ENCODE measurements at places on chromosomes 6 and 20. TPM values are rescaled to one million over a fixed set of nuclear protein-coding genes. Genes with fewer than 3 reads are reported as not detected.

Gene NR2E1
- not detected for total RNA-seq

Gene CNR1
- not detected for total RNA-seq

Gene LCA5
- 1.6 TPM for total RNA-seq

Gene NOX3
- not detected for total RNA-seq

Gene RSPO3
- total RNA-seq: not detected

Gene MYB
- not detected for total RNA-seq
